HepG2 (cell line): ENCODE measurements at places on chromosomes 12 and 14.

GRCh38 chr14:104650057-104650980, 39.1 kb upstream of the INF2 start:
- H3K27ac ChIP-seq, result no peak overlapping the region
- peak overlapping the region; percentile 70 for H3K4me3 ChIP-seq
- H3K4me1 ChIP-seq, result peaks cover 46% of the 10 kb centered on the region
- peak; percentile 37 for DNase-seq
- H3K36me3 ChIP-seq, result no peaks in the 10 kb centered on the region
- H3K27me3 ChIP-seq, result peaks cover 19% of the 10 kb centered on the region; the same call in 2 of the 3 replicates

- DNase-seq, result peak; percentile 29
- no peak overlapping the region for H3K4me3 ChIP-seq
- peaks cover 13% of the 10 kb centered on the region; the same call in 1 of the 2 replicates for H3K4me1 ChIP-seq
- H3K36me3 ChIP-seq, result no peaks in the 10 kb centered on the region
- no peak overlapping the region for H3K27ac ChIP-seq
Observed at GRCh38 chr14:60233251-60233650, 15.8 kb upstream of the PPM1A start.

- no peaks in the 10 kb centered on the region for H3K27me3 ChIP-seq
- H3K4me3 ChIP-seq, result no peak overlapping the region
- H3K4me1 ChIP-seq, result no peaks in the 10 kb centered on the region
- peaks cover 3% of the 10 kb centered on the region; the same call in 1 of the 2 replicates for H3K36me3 ChIP-seq
Observed at GRCh38 chr12:88057994-88058718, 29.0 kb upstream of the C12orf50 start.

- no peaks in the 10 kb centered on the region; the same call in 1 of the 2 replicates for H3K27me3 ChIP-seq
- H3K4me3 ChIP-seq, result no peak overlapping the region
- no peak for DNase-seq
- H3K27ac ChIP-seq, result no peak overlapping the region
- no peaks in the 10 kb centered on the region for H3K36me3 ChIP-seq
Observed at GRCh38 chr12:119373001-119373400, 38.5 kb downstream of the CCDC60 start.

- peaks cover 13% of the 10 kb centered on the region; the same call in 2 of the 3 replicates for H3K27me3 ChIP-seq
- no peaks in the 10 kb centered on the region for H3K36me3 ChIP-seq
- H3K27ac ChIP-seq, result no peak overlapping the region
- no peak overlapping the region for H3K4me3 ChIP-seq
- peaks cover 78% of the 10 kb centered on the region for H3K4me1 ChIP-seq
Observed at GRCh38 chr12:55698965-55699364, 8.7 kb downstream of the ITGA7 start.

GRCh38 chr12:33330940-33331339, 108.7 kb downstream of the SYT10 start:
- H3K36me3 ChIP-seq, result no peaks in the 10 kb centered on the region
- no peaks in the 10 kb centered on the region for H3K27me3 ChIP-seq

- H3K36me3 ChIP-seq, result no peaks in the 10 kb centered on the region
- H3K4me3 ChIP-seq, result no peak overlapping the region
- peaks cover 15% of the 10 kb centered on the region for H3K4me1 ChIP-seq
- peaks cover 1% of the 10 kb centered on the region; the same call in 1 of the 2 replicates for H3K27me3 ChIP-seq
Observed at GRCh38 chr14:69268223-69268622, 8.3 kb downstream of the GALNT16 start.

DNA sequence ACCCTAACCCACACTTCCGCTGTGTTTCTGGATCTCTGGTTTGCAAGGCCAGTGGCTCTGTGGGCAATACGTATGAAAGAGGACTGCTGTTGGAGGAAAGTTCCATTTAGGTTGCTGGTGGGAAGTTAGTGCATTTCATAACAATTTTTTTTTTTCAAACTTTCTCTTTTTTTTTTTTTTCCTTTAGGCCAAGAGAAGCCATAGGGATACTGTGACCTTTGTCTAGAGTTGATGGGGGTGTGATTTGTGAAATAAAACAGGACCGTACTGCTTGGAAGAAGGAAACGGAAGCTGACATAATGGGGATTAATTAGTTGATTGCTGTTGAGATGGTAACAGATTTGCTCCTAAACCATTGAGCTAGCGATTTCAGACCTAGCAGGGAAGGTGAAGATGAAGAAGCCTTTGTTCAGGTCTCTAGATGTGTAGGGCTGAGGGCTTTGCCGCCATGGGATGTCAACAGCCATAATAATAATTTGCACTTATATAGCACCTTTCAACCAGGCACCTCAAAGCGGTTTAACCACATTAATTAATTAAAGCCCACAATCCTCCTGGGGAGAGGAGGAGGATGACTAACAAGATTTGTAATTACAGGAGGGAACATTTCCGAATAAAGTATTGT, 315.3 kb downstream of the ZFP36L1 start:
- H3K36me3 ChIP-seq, result no peaks in the 10 kb centered on the region
- H3K4me1 ChIP-seq, result peaks cover 24% of the 10 kb centered on the region
- H3K4me3 ChIP-seq, result no peak overlapping the region
- no peak for DNase-seq
- no peaks in the 10 kb centered on the region for H3K27me3 ChIP-seq
- H3K27ac ChIP-seq, result no peak overlapping the region

- H3K4me3 ChIP-seq, result no peak overlapping the region
- H3K4me1 ChIP-seq, result no peaks in the 10 kb centered on the region
- no peaks in the 10 kb centered on the region for H3K36me3 ChIP-seq
- DNase-seq, result peak; percentile 1
- no peaks in the 10 kb centered on the region for H3K27me3 ChIP-seq
- H3K27ac ChIP-seq, result no peak overlapping the region
Observed at GRCh38 chr12:110165540-110166159, 41.5 kb downstream of the IFT81 start.

DNA sequence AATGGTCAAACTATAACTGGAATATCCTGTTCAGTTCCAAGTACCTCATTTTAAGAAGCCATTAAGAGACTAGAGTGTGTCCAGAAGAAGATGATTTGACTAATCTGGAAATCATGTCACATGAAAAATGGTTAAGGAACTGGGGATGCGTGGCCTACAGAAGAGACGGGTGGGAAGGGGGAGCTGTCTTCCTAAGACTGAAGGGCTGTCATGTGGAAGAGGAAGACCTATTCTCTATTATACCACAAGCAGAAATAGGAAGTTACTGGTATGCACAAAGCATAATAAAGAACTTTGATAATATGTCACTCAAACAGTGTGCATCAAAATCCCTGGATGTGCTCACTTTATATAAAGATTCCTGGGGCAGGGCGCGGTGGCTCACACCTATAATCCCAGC, 50.3 kb downstream of the HECTD4 start:
- H3K27me3 ChIP-seq, result no peaks in the 10 kb centered on the region
- peaks cover 6% of the 10 kb centered on the region for H3K4me1 ChIP-seq
- no peak overlapping the region for H3K27ac ChIP-seq
- H3K36me3 ChIP-seq, result no peaks in the 10 kb centered on the region
- no peak overlapping the region for H3K4me3 ChIP-seq

DNA sequence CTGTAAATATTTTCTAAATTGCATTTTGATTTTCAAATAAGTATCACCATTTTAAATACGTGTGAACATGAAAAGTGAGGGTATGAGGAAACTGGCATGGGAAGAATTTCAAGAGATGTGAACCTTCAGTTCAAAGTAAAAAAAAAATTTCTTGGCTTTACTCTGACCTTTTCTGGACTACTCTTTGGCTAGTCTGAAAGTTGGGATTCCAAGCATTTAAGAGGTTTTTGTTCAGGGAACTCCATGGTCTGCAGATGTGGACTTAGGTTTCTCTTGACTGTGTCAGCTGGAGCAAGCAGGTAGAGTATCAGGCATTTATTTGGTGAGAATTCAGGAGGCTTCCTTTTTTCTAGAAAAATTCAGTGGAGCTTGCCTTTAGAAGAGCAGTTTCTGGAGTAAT, 311.6 kb downstream of the LRIG3 start:
- no peaks in the 10 kb centered on the region for H3K36me3 ChIP-seq
- no peak overlapping the region for H3K27ac ChIP-seq
- DNase-seq, result no peak
- H3K4me3 ChIP-seq, result no peak overlapping the region

DNA sequence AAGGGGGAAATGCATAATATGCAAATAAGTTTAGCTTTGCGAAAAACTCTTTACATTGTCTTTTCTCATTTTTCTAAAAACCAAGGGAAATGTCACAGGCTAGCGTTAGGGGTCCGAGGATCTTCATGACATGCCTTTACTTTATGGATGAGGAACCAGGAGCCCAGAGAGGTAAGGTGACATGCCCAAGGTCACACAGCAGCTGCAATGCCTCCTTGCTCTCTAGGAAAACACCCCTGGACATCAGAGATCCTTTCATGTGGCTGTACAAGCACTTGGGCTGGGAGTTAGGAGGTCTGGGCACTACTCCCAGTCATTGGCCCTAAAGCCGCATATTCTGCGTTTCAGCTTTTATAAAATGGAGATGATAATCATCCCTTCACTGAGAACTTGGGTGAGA, 741 bp downstream of the PROX2 start:
- H3K27me3 ChIP-seq, result no peaks in the 10 kb centered on the region
- no peak overlapping the region for H3K4me3 ChIP-seq
- no peak for DNase-seq
- H3K36me3 ChIP-seq, result no peaks in the 10 kb centered on the region
- H3K27ac ChIP-seq, result no peak overlapping the region

- DNase-seq, result no peak
- no peaks in the 10 kb centered on the region for H3K36me3 ChIP-seq
- 0 out of 2 replicates have a peak, but pooled peaks cover 8% of the 10 kb centered on the region for H3K4me1 ChIP-seq
- peaks cover 6% of the 10 kb centered on the region; the same call in 1 of the 3 replicates for H3K27me3 ChIP-seq
- H3K4me3 ChIP-seq, result no peak overlapping the region
- no peak overlapping the region for H3K27ac ChIP-seq
Observed at GRCh38 chr12:45644541-45644940, 85.0 kb upstream of the ARID2 start.

DNA sequence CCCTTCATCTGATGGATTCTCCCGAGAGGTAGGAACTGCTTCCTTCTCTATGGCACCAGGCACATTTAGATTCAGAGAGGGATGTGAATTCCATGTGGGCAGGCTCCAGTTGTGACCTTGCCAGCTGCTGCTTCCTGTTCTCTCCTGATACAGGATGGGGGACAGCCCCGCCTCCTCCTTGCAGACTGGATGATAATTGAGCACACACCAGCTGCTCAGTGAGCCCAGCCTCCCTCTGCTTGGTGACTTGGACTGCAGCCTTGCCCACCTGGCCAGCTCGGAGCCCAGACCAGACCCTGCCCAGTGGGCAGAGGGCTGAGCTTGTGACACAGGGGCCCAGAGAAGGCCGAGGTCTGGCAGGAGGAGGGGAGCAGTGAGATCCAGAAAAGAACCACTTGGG, 90.2 kb downstream of the CALM1 start:
- H3K4me3 ChIP-seq, result no peak overlapping the region
- DNase-seq, result no peak
- no peaks in the 10 kb centered on the region for H3K36me3 ChIP-seq
- no peaks in the 10 kb centered on the region for H3K27me3 ChIP-seq
- H3K27ac ChIP-seq, result no peak overlapping the region

- no peaks in the 10 kb centered on the region for H3K4me1 ChIP-seq
- H3K4me3 ChIP-seq, result no peak overlapping the region
- DNase-seq, result no peak
- H3K27me3 ChIP-seq, result no peaks in the 10 kb centered on the region
- no peak overlapping the region for H3K27ac ChIP-seq
Observed at GRCh38 chr12:107986183-107986582, 142.9 kb upstream of the WSCD2 start.

GRCh38 chr12:23585782-23586163, 363.7 kb downstream of the SOX5 start:
- H3K27me3 ChIP-seq, result no peaks in the 10 kb centered on the region
- H3K4me3 ChIP-seq, result no peak overlapping the region
- no peak overlapping the region for H3K27ac ChIP-seq
- H3K4me1 ChIP-seq, result no peaks in the 10 kb centered on the region
- peaks cover 1% of the 10 kb centered on the region; the same call in 1 of the 2 replicates for H3K36me3 ChIP-seq

DNA sequence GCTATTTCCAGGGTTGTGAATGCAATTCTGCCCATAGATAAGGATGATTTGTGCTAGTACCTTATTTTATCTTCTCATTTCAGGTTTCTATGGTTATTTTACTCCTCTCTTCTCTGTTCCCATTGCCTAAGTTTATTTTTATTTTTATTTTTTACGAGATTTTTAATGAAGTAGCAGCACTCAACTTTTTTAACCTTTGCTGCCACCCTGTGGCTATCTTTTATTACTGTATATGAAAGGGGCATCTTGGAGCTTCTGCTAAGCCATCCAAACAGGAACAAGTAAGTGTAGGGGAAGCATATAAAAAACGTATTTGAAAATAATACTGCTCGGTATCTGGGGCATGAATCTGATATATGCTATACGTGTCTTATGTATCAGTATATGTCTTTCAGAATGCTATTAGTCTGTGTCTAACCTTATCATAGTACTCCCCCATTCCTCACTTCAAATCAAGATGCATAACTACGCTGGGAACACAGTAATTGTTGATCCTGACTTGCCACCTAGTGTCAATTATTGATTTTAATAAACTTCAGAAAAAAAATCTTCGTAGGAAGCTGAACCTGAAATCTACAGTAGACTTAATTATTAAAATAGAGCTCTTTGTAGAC, 60.3 kb downstream of the KLRG1 start:
- peaks cover 16% of the 10 kb centered on the region for H3K27me3 ChIP-seq
- H3K36me3 ChIP-seq, result no peaks in the 10 kb centered on the region
- H3K27ac ChIP-seq, result no peak overlapping the region
- H3K4me3 ChIP-seq, result no peak overlapping the region
- peak; percentile 46 for DNase-seq

GRCh38 chr14:99936056-99936455, 129.2 kb upstream of the EVL start:
- no peaks in the 10 kb centered on the region for H3K27me3 ChIP-seq
- no peak overlapping the region for H3K4me3 ChIP-seq
- no peaks in the 10 kb centered on the region for H3K4me1 ChIP-seq
- DNase-seq, result no peak

DNA sequence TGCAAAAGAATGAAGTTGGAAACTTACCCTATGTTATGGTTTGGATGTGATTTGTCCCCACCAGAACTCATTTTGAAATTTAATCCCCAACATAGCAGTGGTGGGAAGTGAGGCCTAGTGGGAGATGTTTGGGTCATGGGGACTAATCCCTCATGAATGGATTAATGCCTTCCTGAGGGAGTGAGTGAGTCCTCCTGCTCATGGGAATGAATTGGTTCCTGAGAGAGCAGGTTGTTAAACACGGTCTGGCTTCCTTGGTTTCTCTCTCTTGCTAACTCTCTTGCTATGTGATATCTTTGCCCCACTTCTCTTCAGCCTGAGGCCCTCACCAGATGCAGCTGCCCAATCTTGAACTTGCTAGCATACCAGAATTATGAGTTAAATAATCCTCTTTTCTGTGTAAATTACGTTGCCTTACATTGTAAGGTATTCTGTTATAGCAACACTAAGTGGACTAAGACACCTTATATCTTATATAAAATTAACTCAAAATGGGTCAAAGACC, 22.2 kb upstream of the CCDC91 start:
- no peak overlapping the region for H3K27ac ChIP-seq
- H3K36me3 ChIP-seq, result no peaks in the 10 kb centered on the region
- DNase-seq, result no peak
- peaks cover 11% of the 10 kb centered on the region for H3K4me1 ChIP-seq
- no peaks in the 10 kb centered on the region for H3K27me3 ChIP-seq

GRCh38 chr14:69708586-69709560, 58.1 kb upstream of the SRSF5 start:
- H3K4me1 ChIP-seq, result peaks cover 34% of the 10 kb centered on the region
- no peak overlapping the region for H3K27ac ChIP-seq
- no peak overlapping the region for H3K4me3 ChIP-seq
- H3K27me3 ChIP-seq, result no peaks in the 10 kb centered on the region
- DNase-seq, result peak; percentile 41
